GM18507 (cell line): ENCODE measurements at places on chromosomes 5 and 9.

- DNase-seq, result no peak
Measured at GRCh38 chr9:19513671-19514275, 105.0 kb downstream of the ACER2 start.

DNA sequence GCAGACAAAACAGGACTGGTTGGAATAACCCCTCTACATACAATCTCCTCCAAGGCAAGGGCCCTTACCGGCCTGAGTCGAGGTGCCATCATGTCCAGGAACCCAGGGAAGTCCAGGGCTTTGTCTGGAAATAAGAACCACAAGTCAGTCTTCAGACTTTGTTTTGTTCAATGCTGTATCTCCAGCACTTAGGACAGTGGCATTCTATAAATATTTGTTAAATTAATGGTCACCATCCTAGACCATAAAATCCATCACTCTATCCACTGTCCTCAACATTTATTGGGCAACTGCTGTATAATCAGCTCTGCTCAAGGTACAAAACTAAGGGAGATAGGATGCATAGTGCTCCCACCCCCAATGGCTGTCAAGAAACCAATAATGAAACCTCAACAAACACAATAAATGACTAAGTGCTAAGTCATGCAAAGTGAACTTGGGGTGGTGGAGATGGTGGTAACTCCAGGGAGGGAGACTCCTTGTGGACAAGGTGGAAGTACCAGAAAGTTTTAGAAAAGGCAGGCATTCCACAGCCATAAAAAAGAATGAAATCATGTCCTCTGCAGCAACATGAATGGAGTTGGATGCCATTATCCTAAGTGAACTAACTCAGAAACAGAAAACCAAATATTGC, 5.0 kb downstream of the RELL2 start:
- DNase-seq, result no peak

DNA sequence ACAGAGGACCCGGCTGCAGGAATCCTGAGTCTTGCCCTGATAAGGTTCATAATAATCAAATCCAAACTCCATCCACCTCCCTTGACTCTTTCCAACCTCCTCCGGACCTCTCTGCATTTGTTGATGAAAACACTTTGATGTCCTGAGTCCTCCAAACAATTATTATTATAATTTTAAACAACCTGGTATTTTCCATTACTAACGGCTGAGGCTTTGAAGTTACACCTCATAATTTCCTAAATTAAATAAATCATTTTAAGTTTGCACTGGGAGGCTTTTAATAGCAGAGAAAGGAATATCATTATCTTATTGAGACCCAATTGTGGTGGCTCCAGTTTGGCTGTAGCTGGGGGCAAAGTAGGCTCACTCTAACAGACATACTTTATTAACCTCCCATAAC, 9.5 kb downstream of the MSX2 start:
- no peak for DNase-seq

DNA sequence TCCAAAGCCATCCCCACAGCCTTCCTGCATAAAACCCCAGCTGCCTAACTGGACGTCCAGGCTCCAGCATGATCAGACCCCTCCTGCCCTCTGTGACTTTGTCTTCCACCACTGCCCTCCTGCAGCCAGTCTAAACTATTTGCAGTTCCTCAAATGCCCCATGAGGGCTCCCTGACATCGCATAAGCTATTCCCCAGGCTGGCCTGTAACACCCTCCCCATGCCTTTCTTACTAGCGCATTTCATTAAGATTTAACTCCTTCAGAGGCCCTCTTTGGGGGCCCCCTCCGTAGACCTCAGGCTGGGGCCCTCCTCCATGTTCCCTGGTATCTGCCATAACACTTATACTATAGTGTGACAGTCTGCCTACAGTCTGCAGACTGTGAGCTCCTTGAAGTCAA, 15.5 kb upstream of the SMIM23 start:
- DNase-seq, result no peak

DNA sequence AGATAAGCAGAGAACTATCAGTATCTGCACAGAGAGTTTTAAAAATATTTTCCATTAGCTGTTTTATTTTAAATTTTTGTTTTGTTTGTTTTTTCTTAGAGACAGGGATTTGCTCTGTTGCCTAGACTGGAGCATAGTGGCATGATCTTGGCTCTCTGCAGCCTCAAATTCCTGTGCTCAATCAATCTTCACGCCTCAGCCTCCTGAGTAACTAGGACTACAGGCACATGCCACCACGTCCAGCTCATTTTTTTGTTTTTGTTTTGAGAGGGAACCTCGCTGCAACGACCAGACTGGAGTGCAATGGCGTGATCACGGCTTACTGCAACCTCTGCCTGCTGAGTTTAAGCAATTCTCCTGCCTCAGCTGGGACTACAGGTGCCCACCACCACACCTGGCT, 138.2 kb upstream of the LPAR1 start:
- no peak for DNase-seq

DNA sequence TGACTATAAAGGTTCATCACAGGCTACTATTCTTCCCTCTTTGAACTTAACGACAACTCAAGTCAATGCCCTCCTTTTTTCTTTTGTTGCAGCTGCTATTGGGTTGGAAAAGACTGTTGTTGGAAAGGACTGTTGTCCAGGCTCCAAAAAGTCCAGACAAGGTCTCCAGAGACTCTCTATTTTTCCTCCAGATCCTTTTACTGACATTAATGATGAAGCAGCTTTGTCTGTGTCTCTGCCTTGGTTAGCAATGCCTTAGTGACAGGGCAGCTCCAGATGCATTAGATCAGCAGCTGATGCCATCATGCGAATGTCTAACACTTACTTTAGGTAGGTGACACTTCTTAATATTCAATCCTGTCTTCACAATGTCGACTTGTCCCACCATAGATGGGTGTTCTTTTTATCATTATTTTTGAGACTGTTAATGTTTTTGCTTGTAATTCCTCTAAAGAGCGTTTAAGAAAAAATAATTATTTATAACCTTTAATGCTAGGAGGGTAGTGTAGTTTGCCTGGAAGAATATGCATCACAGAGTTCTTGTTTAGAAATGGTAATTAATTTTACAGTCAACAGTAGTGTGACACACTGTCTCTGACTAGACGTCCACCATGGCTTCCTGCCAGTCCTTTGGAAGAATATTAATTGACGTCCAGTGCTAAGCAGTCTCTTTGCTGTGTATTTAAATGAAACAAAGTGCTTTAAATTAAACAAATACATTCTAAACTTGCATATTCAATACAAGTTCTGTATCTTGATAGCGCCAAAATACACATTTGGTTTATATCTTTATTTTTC, 492.2 kb downstream of the NR2F1-AS1 start:
- DNase-seq, result no peak

DNA sequence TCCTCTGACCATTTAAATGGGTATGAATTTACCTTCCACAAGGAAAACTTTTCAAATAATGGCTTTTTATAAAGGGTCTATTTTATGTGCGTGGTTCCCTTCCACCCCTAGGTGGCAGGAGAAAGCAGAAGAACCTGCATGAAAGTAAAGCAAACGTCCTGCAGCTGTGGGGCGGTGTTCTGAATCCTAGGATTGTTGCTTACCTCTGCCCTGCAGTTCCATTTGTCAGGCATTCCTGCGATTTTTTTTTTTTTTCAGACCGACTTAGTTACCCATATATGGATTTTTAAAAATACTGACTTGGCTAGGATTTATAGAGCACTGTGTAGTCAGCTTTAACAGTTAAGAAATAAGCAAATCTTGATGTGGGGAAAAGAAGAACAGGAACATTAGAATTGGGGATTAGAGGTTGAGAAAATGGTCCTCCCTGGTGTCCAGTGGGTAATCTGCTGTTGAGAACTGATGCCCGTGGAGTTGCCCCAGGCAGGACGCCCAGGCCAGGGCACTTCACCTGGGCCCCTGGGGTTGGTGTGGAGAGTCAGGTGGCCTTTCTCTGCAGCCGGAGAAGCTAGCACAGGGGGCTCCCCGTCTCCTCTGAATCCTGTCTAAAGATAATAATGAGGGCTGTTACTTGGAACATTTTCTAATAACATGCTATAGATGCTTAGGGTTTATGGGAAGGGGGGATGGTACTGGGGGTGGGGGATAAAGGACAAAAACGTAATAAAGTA, 30.4 kb upstream of the LTC4S start:
- peak; percentile 37 for DNase-seq

DNA sequence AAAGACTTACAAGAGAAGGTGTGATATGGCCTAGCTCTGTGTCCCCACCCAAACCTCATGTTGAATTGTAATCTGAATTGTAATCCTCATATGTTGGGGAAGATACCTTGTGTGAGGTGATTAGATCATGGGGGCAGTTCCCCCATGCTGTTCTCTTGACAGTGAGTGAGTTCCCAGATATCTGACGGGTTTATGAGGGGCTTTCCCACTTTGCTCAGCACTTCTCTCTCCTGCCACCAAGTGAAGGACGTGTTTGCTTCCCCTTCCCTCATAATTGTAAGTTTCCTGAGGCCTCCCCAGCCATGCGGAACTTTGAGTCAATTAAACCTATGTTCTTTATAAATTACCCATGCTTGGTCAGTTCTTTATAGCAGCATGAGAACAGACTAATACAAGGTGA, 49.0 kb downstream of the CDO1 start:
- no peak for DNase-seq

GRCh38 chr5:125450771-125451170, 704.3 kb upstream of the ZNF608 start:
- DNase-seq, result no peak

- DNase-seq, result no peak
Measured at GRCh38 chr5:7329712-7330111, 66.2 kb upstream of the ADCY2 start.

- no peak for DNase-seq
Measured at GRCh38 chr5:140073296-140073695, 30.2 kb upstream of the NRG2 start.

DNA sequence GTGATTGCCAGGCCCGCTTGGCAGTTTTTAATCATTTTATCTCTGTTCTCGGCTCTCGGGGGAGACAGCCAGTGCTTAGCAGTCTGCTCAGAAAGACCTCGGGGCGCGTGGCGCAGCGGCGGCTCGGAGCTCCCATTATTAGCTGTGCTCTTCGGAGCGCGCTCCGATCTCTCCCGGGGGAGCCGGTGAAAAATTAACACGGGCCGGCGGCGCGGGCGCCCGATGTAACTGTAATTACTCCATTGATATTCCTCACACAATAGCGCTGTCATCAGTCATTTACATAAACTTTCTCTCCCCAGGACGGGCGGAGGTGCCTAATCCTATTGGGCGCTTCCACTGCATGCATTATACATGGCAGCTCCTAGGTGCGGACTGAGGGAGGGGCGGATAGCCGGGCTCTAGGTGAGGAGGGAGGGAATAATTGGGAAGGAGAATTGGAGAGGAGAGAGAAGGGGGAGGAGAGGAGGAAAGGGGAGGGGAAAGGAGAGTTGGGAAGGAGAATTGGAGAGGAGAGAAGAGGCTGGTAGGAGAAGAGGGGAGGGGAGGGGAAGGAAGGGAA, 24.9 kb downstream of the LMX1B start:
- no peak for DNase-seq

DNA sequence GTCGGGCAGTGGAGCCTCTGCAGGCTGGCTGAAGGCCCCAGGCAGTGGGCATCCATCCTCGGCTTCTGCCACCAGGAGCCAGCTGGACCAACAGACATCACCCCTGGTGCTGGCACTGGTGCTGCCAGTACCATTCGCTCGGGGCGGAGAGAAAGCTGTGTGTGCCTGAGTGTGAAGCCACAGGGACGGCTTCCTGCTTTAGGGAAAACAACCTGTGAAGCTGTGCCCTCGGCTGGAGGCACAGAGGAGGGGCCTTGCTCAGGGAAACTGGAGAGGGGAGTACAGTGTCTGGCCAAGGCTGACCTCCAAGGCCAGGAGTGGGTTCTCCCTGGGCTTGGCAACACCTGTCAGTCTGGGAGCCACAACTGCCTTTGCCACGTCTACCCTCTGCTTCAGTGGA, 38.3 kb downstream of the NEK6 start:
- no peak for DNase-seq

DNA sequence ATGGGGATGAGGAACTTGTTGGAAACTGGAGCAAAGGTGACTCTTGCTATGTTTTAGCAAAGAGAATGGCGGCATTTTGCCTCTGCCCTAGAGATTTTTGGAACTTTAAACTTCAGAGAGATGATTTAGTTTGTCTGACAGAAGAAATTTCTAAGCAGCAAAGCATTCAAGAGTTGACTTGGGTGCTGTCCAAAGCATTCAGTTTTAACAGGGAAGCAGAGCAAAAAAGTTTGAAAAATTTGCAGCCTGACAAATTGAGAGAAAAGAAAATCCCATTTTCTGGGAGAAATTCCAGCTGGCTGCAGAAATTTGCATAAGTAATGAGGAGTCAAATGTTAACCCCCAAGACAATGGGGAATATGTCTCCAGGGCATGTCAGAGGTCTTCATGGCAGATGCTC, 682.3 kb upstream of the ST8SIA4 start:
- DNase-seq, result no peak

DNA sequence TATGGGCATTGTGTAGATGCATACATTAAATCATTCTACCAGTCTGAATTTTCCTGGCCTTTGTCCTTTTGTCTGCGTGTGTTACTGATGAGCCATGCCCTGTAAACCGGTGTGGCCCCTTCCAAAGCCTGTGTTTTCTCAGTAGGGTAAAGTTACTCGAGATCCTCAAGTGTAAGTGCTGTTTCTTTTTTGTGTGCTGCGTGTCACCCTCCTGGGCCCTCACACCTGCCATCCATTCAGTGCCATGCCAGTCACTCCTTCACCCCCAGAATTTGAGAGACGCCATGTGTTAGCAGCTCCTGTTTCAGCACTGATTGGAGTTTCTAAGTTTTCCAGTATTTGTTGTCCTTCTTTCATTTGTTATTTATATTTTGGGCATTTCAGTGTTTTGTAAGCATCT, 288.2 kb downstream of the FANCC start:
- no peak for DNase-seq

DNA sequence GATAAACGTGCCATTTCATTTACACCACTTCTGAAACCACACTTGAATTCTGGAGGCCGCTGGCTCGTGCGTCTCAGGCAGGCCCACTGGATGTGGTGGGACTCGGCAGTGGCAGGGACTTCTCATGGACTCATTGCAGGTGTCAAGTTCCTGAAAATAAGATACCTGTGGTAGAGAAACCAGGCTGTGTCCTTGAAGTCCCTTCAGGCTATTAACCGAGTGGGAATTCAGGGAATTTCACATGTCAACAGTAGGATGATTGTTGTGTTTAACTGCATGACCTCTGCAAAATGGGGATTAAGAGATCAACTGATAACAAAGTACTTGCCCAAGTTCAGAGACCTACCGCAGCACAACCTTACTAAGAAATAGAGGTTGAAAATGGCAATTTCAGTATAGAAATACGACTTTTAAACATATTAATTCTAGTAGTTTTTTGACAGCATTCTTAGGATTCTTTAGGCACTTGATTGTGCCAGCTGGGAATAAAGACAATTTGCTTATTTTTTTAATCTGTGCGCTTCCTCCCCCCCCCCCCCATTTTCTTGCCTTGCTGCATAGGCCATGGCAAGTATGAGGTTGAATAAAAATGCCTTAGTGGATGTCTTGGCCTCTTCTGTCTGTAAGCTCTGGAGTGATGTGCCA, 26.8 kb downstream of the TRIP13 start:
- no peak for DNase-seq

DNA sequence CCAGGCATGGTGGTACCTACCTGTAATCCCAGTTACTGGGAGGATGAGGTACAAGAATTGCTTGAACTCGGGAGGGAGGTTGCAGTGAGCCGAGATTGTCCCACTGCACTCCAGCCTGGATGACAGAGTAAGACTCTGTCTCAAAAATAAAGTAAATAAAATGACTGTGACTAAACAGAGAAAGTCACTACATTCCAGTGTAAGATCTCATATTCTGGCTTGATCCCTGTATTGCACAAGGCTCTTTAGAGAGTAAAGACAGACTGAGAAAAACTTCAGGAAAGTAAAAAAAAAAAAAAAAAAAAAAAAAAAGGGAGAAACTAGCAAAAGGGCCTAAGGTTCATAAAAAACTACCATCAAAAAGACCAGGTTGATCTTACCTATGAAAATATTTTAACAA, 106.6 kb upstream of the PJA2 start:
- no peak for DNase-seq
